ENCODE measurements at places on chromosomes 5 and 9.

- DNase-seq = no peak
Observed at GRCh38 chr5:153746440-153746839, 256.0 kb downstream of the GRIA1 start.

DNA sequence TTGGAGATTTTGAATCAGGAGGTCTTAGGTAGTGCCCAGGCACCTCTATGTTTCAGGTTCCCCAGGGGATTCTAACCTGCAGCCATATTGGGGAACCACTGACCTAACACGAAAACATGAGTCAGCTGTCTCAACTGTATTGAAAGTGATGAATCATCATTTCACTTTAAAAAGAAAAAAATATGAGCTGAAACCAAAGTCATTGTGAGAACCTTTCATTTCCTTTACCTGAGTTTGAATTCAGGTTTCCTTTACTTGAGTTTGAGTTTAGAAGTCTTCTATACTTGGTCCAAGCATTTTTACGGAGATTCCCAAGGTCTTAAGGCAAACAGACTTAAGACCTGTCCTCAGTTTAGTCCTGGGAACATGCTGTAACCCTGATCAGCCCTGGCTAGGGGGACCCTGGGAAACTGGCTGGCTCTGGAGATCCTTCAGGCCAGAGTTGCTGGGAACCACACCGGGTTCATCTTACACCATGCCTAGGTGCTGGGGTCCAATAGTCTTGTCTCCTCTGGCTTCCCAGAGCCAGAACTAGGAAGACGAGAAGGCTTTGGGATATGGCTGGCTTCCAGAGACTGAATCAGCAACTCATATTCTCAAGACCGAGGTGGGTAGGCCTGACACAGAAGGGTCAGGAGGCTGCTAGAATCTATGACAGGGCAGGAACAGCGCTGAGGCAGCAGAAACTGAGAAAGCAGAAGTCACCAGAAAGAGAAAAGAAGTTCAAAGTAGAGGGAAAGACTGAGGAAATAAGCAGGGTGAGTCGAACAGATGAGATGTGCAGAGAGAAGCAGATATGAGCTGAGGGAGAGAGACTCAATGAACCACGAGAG lies 16.4 kb upstream of the PDCD1LG2 start:
- DNase-seq = no peak

DNA sequence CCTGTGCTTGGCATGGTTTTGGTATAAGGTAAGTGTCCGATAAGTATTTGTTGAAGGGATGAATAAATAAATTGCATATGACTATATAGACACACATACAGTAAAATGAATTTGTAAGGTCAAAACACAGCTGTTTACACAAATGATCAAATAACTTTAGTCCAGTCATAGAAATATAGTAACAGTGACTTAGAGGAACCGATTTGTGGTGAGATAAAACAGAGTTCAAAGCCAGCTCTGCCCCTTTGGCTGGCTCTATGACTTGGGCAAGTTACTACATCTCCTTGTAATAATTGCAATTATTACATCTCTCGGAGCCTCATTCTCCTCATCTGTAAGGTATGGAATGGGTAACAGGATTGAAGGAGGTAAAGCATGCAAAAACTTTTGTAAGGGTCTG lies 384.0 kb downstream of the PLK2 start:
- no peak for DNase-seq

DNA sequence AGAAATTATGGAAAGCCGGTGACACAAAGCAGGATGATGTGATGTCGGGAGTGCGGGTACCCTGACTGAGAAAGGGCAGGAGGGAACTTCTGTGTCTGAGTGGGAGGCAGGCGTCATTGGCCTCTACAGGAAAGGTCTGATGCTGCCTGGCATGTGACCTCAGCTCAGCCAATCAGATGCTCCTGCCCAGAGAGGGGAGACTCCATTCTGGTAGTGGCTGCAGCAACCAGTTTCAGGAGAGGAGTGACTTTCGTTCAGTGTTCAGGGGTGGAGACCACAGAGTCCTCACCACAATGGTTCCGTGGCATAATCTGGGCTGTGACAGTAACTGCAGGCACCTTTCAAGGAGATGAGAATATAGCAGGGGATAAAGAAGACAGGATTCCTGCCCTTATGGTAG lies 6.7 kb upstream of the SFXN1 start:
- no peak for DNase-seq

- no peak for DNase-seq
Observed at GRCh38 chr9:17057729-17058128, 77.1 kb upstream of the CNTLN start.

GRCh38 chr5:2000591-2000990 lies 117.9 kb upstream of the IRX4 start:
- DNase-seq = no peak

DNA sequence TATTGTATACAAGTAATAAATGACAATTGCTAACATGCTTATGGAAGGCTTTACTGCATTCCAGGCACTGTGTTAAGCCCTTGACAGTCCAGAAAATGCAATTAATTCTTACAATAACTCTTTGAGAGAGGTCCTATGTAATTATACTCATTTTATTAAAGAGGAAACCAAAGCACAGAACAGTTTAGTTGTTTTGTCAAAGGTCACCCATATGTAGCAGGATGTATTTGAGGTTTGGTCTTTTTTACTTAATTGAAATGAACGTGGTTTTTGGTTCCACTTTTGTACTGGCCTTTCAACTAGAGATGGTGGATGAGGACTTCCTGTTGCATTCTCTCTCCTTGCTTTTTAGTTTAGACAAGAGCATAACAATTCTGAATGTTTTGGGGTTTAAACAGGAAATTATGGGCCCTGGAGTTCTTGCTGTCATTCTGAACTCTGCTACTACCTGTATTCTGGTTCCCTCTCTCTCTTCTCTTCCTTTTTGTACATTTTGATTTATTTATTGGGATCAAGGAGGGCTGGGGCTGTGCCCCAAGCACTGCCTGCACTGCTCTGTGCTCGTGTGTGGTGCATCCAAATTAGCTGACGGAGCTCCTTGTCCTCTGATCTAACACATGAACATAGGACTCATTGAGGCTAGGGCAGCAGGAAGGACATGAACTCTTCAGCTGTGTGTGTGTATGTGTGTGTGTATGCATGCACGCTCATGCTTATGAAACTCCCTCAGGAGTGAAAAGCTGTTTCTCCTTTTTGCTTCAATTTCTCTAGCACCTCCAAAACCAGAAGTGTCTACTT lies 47.4 kb downstream of the SLC28A3 start:
- DNase-seq = no peak

Data from T-cell (primary cell).